ENCODE measurements at places on chromosomes 1 and 21. TPM values are rescaled to one million over a fixed set of nuclear protein-coding genes. Genes with fewer than 3 reads are reported as not detected.

- no peak overlapping the region for H3K27ac ChIP-seq
- H3K4me1 ChIP-seq: no peaks in the 10 kb centered on the region
- no peak for DNase-seq
- H3K36me3 ChIP-seq: no peaks in the 10 kb centered on the region
- H3K27me3 ChIP-seq: no peaks in the 10 kb centered on the region
These were observed 177.1 kb upstream of the RAB4A start for GRCh38 chr1:229093609-229094336.

The TCHH gene
- 9.6 TPM for total RNA-seq

The MAP3K21 gene
- total RNA-seq: 0.85 TPM

DNA sequence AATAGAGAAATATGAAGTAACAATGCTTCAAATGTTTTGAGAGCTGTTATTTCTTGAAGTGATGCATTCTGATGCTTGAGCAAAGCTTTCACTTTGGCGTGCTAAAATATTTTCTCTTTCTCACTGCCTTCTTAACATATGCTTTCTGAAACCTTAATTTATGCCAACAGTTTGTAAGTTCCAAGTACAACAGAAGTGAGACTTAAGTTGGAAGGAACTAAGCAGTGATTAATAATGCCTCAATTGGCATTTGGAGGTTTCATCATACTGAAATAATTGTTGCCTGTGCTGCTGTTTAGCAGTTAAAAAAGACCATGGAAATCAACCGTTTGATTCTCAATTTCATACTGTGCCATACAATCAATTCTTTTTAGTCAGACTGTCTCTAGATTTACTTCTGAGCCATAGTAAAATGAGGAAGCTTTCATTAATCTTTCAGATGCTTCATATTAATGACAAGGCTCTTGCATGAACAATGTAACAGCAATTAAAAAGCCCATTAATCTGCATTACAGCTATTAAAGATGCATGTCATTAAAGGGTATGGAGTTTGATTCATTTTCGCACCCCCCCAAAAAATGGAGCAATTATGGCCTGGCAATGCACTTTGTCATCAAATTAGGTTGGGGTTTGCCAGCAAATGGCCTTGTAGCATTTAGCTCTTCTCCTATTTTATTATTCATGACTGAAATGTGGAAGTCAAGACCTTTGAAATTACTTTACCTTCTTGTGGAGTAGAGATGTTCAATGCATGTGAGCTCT is 375.3 kb downstream of the USH2A start:
- no peaks in the 10 kb centered on the region for H3K36me3 ChIP-seq
- no peak overlapping the region for H3K4me3 ChIP-seq
- no peaks in the 10 kb centered on the region for H3K4me1 ChIP-seq
- H3K27me3 ChIP-seq: no peaks in the 10 kb centered on the region
- no peak for DNase-seq

- H3K27me3 ChIP-seq: no peaks in the 10 kb centered on the region
- peak overlapping the region; percentile 8 for H3K4me3 ChIP-seq
- H3K36me3 ChIP-seq: no peaks in the 10 kb centered on the region
- DNase-seq: no peak
These were observed 53.4 kb upstream of the PRKACB start for GRCh38 chr1:84090447-84091245.

DNA sequence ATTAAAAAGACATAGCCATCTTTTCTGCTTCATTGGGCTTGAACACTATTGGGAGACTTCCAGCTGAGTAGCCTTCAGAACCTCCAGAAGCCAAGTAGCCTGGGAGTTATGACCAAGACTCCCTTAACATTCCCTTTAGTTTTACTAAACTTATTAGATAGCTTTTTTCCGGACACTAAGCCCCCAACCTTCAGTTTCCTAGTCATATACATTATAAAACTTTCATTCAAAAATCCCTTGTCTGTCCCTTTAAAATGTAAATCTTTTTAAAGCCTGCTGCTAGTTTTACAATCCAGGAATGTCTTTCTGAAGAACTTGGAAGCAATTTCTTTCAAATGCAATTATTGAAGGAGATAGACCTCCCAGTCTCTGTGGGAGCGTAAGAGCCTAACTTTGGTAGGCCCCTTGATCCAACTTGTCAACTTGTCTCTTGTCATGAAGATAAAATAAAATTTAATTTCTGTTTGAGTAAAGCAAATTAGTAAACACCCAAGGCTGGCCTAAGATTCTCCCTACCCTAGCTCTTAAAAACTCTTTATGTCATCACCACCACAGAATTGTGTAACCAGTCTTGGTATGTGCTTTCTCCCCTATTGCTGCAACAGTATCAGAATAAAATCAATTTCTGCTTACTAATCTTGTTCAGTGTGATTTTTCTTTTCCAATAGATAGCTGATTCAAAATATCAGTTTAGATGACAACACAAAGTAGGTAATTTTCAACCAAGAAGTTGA is 796.2 kb downstream of the PLA2G4A start:
- H3K4me1 ChIP-seq: no peaks in the 10 kb centered on the region
- H3K36me3 ChIP-seq: no peaks in the 10 kb centered on the region
- H3K4me3 ChIP-seq: no peak overlapping the region
- no peak overlapping the region for H3K27ac ChIP-seq
- no peaks in the 10 kb centered on the region for H3K27me3 ChIP-seq

GRCh38 chr1:201737352-201738060 is 91.5 kb upstream of the IPO9 start:
- no peak overlapping the region for H3K27ac ChIP-seq
- peaks cover 16% of the 10 kb centered on the region for H3K27me3 ChIP-seq
- peaks cover 47% of the 10 kb centered on the region for H3K4me1 ChIP-seq

The GBP1 gene
- 40.2 TPM for total RNA-seq

The WNT2B gene
- total RNA-seq: 1.9 TPM

The ALX3 gene
- not detected for total RNA-seq

The TTC39A gene
- 0.26 TPM for total RNA-seq

GRCh38 chr21:44949779-44950198 is 10.0 kb downstream of the SLX9 start:
- peak overlapping the region; percentile 19 for H3K27ac ChIP-seq
- H3K27me3 ChIP-seq: no peaks in the 10 kb centered on the region
- peak; percentile 96 for DNase-seq

The SH2D1B gene
- 4.4 TPM for total RNA-seq

The P3H1 gene
- 41.1 TPM for total RNA-seq

DNA sequence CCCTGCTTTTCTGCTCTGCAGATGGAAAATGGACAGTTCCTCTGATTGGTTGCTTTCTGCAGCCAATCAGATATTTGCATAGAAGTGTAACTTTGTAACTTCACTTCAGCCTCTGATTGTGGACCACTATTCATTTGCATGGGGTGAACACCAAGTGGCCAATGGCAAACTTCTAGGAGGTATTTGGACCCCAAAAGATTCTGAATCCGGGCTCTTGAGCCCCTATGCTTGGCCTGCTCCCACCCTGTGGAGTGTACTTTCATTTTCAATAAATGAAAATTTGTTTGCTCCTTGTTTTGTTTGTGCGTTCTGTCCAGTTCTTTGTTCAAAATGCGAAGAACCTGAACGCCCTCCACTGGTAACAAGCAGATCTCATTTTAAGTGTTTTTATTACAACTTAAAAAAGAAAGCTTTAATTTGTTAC is 6.4 kb upstream of the GSTM4 start:
- H3K36me3 ChIP-seq: no peaks in the 10 kb centered on the region
- H3K27ac ChIP-seq: no peak overlapping the region
- H3K4me3 ChIP-seq: no peak overlapping the region

The ATG4C gene
- 15.8 TPM for total RNA-seq

The GABRD gene
- total RNA-seq: not detected

GRCh38 chr21:44994695-44995342 is 55.0 kb downstream of the SLX9 start:
- no peak overlapping the region for H3K27ac ChIP-seq
- no peaks in the 10 kb centered on the region for H3K27me3 ChIP-seq
- DNase-seq: peak; percentile 68

GRCh38 chr1:24156542-24157260 is 13.8 kb upstream of the IL22RA1 start:
- no peaks in the 10 kb centered on the region for H3K36me3 ChIP-seq
- no peak overlapping the region for H3K27ac ChIP-seq
- no peak overlapping the region for H3K4me3 ChIP-seq
- H3K4me1 ChIP-seq: no peaks in the 10 kb centered on the region

DNA sequence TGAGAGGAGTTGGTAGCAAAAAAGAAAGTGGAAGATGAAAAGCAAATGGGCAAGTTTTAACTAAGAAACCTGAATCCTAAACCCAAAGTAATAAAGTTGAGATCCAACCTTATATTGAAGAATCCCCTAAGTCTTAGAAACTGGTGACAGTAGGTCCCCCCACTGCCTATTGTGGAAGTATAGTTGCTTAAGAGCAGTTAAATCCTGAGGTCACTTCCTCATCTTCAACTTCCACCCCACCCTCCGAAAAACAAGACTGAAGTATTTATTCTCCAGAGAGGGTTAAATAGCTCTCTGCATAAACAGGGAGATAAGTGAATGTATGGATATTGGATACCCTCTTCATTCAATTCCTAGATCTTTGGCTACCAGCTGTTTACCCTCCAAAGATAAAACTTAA is 3.3 kb upstream of the DSTYK start:
- peaks cover 26% of the 10 kb centered on the region for H3K4me1 ChIP-seq
- H3K27ac ChIP-seq: no peak overlapping the region
- no peaks in the 10 kb centered on the region for H3K36me3 ChIP-seq
- H3K27me3 ChIP-seq: no peaks in the 10 kb centered on the region
- DNase-seq: no peak
- H3K4me3 ChIP-seq: peak overlapping the region; percentile 14

DNA sequence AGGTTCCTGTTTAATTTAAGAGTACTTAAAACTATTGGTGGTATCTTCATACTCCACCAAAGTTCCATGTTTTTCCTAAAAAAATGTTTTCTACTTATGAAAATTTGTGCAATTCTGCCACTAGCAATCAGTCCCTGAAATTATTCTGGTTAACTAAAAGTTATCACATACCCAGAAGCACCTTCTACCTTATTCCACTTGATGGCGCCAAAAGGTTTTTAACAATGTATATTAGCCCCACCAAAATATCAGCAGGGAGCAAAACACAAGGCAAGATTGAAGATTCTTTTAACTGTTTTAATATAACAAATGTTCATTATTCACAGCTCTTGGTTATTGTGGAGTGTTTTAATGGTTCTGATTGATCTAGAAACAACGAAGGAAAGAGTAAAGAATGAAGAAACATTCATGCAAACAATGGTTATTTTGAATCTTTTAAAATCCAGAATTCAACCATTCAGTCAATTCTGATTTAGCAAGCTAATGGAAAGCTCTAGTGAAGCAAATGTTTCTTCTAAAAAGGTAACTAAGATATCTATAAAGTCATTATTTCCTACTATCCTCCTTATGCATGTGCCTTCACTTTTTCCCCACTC is 67.2 kb downstream of the TTLL7 start:
- no peak for DNase-seq
- no peaks in the 10 kb centered on the region for H3K36me3 ChIP-seq
- no peaks in the 10 kb centered on the region for H3K4me1 ChIP-seq
- no peak overlapping the region for H3K27ac ChIP-seq
- no peaks in the 10 kb centered on the region for H3K27me3 ChIP-seq

DNA sequence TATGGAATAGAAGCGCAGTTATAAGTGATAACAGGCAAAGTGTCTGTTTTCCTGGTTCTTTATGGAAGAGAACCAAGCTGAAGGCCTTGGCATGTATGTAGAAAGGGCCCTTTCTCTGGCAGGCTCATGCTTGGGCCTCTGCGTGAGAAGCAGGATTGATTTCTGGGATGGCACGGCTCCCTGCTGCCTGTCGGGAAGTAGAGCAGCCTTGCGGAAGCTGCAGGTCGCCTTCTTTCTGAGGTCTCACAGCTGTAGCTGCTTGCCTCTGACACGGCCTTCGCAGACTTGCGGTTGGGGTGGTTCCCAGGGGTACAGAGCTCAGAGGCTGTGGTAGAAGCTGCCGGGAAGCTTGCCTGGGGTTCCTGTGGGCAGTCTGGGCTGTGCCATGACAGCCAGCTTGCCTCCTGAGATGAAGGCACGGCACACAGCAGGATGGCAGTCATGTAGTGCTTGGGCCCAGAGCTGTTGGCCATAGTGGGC is 39.4 kb downstream of the TRAPPC10 start:
- peaks cover 99% of the 10 kb centered on the region for H3K36me3 ChIP-seq
- H3K27ac ChIP-seq: peak overlapping the region; percentile 83
- no peak overlapping the region for H3K4me3 ChIP-seq
- H3K27me3 ChIP-seq: no peaks in the 10 kb centered on the region

- no peaks in the 10 kb centered on the region for H3K27me3 ChIP-seq
- H3K4me1 ChIP-seq: peaks cover 100% of the 10 kb centered on the region
- H3K36me3 ChIP-seq: no peaks in the 10 kb centered on the region
- H3K27ac ChIP-seq: peak overlapping the region; percentile 76
- no peak overlapping the region for H3K4me3 ChIP-seq
These were observed 9.2 kb downstream of the MEF2D start for GRCh38 chr1:156491151-156491949.

GRCh38 chr1:112506306-112506705 is 2.5 kb upstream of the WNT2B start:
- no peaks in the 10 kb centered on the region for H3K36me3 ChIP-seq
- H3K27me3 ChIP-seq: peaks cover 41% of the 10 kb centered on the region
- no peak overlapping the region for H3K27ac ChIP-seq
- H3K4me3 ChIP-seq: no peak overlapping the region
- peaks cover 7% of the 10 kb centered on the region for H3K4me1 ChIP-seq

Data from spleen (tissue), 13 donors.